CD4-positive, CD25-positive, alpha-beta regulatory T cell (primary cell): ENCODE measurements at places on chromosomes 2 and 18.

DNA sequence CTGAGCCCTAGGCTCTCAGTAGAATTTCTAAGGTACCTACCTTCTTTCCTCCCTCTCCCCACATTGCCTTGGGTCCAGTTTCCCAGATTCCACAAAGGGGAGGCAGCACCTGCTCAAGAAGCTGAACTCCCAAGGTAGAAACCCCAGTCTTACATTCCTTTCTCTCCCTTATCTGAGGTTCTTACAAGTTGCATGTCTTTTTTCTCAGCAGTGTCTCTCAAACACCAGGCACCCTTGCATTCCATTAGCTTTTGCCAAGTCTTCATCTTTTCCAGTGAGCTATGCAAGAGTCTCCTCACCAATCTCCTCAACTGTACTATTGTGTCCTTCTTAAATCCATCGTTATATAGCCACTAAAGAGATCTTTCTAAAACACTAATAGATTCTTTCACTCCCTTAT, 4.1 kb upstream of the NT5C1B start:
- no peak for DNase-seq

DNA sequence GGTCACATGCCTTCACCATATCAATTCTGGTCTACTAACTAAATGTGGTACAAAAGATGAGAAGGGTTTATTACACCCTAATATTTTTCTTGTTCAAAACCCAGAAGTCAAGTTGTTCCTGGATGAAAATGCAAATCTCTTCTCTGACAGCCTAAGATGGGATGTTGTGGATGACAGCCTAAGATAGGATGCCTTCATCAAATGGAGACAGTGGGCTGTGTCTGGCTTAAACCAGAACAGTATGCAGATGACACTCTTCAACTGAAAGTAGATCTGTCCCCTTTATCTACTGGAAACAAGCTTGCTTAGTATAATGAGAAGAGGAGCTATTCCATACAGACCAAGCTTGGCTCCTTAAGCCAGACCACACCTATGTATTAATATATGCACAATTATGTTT, 17.7 kb downstream of the NXPH2 start:
- DNase-seq = no peak

DNA sequence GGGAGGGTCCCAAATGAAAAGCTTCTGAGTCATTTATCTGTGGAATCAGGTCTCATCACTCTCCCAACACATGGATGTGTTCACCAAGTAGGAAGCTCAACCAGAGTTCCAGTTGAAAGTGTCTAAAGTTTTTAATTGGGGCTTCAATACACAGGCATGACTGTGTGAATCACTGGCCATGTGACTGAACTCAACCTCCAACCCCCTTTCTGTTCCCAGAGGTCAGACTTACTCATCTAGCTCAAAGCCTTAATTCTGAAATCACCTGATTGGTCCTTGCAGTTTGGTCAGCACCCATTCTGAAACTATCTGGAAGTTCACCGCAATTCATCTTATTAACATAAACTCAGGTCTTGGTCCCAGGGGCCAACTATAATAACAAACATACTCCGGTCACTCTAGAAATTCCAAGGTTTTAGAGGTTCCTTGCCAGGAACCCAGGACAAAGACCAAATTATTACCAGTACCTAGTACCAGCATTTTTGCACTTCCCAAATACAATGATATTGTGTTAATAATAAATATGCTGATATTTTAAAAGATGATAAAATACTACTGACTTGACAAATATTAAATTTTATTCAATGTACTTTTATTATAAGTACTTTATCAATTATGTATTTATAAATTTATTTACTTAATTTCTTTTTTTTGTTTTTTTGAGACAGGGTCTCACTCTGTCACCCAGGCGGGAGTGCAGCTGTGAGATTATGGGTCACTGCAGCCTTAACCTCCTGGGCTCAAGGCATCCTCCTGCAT, 10.7 kb upstream of the RBM45 start:
- DNase-seq = no peak

DNA sequence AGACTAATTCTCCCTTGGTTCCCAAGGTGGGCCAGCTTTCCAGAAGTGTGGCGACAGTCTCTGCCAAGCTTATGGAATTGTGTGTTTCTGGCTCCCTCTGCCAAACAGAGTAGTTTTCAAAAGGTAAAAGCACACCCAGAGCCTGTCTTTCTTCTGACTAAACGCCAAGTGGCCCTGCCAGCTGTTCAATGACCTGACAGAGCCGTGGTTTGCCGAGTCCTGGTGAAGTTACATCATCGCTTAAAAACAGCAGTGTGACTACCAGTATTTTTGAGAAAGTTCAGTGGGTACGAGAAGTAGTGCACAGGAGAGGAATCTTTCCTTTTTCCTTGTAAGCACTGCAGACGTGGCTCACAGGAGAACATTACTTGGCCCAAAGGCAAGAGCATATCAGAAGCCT, 1.9 kb downstream of the PER2 start:
- DNase-seq = no peak

DNA sequence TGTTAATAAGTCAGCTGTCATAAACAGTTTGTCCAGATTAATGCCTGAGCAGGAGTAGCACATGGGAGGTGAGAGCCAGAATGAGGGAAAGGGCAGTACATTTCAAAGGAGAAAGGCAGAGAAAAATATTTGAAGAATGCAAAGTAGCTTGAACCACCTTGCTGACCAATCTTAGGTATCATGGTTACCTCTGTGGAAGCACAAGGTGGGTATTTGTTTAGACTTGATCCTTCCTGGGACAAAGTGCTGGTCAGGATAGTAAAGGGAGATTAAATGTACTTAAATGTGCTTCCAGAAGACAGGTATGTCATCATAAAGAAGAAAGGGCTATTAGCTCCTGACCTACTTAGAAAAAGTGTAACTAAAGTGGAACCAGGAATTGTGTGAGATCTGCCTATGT, 105.0 kb downstream of the LRRTM1 start:
- no peak for DNase-seq

DNA sequence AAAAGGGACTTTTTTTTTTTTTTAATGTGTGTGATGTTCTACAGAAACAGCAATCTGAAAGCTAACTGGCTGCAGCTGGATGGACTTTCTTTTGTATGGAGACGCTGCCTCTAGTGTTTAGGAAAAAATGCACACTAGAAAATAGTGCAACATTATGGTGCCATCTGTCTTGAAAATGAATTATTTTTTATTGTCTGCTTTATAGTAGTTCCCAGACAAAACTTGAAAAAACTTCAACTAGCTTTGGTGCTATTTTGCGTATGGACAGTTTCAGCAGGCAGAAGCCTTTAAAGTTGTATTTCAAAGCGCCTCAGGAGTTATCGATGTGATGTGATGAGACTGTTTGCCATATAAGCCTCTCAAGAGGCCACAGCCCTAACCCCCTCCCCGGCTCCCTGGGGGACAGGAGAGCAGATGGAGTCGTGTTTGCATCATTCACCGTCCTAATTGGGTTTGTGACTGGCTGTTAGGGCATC, 86.9 kb downstream of the LTBP1 start:
- DNase-seq = no peak

DNA sequence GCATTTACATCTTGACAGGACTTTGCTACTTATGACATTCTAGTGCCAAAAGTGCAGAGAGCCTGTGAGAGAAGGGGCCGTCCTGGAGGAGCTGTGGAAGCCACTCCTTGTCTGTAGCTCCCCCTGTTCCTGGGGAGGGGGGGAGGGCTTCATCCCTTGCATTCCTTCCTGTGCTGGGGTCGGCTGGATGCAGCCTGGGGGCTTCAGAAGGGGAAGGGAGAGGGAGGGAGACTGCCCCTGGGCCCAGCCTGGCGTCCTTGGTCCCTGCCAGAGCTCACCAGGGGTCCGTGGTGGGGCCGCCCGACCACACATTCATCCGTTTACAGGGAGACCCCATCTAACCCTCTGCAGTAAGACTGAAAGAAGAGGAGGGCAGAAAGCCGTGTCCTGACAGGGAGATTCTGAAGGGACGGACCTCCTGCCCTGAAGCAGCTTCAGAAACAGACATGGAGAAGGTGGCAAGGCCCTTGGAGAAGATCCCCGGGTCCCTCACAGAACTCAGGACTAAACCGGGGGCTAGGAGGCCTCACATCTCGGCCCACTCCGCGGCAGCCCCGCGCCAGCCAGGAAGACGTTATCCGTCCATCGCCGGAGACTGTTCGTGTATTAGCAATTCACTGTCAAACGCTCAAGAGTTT, 258.3 kb upstream of the SALL3 start:
- DNase-seq = no peak

DNA sequence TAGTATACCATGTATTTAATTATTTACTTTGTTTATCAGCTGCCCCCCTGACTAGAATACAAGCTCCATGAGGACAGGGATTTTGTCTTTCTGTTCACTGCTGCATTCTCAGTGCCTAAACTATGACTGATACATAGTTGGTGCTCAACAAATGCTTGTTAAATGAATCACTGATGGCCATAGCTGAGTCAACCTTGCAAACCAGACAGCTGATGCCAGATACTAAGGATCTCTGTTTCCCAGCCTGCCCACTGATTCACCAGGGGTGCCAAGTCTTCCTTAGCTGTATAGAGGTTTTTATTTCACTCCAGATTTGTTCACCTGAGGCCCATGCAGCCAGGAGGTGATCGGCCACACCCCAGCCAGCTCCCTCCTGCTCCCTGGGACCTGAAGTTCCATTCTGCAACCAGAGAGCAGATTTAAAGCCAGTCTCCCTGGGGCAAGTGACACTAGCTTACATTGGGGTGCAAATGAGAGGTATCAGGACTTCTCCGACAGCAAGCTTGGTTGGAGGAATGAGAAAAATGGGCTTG, 92.2 kb downstream of the C1QL2 start:
- no peak for DNase-seq
